Adipocyte (in vitro differentiated cells): ENCODE measurements at places on chromosomes 5 and 9.

DNA sequence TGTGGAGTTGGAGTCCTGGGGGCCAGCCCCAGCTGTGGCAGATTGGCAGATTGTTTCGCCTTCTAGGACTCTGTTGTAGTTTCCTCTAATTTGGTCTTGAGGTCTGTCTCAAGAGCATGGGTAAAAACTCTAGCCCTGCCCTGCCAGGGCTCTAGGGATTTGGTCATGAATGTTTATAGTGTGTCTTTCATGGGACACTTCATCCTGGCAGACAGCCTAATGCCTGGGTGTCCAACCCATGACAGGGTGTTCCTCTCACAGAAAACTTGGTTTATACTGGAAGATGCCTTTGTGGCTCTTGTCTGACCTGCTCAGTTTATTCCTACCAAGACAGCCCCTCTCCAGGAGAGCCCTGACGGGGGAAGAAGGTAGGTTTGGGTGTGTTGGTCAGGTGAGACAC, 45.5 kb downstream of the GALNT12 start:
- DNase-seq, result no peak

DNA sequence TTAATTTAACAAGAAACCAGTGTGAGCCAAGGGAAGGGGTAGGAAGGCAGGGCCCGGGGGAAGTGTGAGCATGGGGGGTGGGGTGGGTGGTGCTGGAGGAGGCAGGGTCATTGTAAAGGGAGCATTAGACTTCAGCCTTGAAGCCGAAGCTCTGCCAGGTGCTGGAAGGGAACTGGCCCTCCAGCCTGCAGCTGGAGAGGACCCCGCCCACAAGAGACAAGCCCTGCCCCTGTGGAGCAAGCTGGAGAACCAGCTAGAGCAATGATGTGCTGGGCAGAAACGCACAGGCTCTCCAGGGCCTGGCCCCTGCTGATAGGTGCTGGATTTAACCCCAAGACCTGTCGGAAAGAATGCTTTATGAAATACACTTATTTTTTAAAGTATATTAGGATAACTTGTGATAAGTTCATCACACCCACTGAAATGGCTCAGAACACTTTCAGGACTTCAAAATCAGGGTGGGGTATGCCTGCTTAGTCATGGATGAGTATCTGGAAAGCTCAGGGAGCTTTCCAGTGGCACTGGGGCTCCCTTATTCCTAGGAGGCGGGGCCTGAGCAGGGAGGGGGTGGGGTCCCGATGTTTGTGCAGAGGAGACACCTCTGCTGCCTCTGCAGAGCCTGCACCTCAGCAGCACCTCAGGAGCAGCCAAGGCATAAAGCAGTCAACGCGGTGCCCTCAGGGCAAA, 27.1 kb downstream of the UBE2QL1 start:
- DNase-seq, result no peak

DNA sequence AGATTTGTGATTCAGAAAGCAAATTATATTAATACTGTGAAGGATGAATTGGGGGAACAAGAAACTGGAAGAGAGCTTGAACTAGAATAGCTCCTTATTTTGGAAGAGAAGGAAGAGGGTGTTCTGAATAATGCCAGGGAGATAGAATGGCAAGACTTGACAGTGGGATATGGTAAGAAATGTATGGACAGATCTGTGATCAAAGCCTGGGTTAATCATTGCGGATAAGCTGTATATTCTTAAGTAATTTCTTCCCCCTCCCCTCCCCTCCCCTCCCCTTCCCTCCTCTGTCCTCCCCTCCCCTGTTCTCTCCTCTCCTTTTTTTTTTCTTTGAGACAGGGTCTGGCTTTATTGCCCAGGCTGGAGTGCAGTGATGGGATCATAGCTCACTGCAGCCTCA, 10.1 kb upstream of the IL6ST start:
- DNase-seq, result no peak

- DNase-seq, result no peak
Measured at GRCh38 chr9:136526625-136527066, 19.2 kb downstream of the NOTCH1 start.

DNA sequence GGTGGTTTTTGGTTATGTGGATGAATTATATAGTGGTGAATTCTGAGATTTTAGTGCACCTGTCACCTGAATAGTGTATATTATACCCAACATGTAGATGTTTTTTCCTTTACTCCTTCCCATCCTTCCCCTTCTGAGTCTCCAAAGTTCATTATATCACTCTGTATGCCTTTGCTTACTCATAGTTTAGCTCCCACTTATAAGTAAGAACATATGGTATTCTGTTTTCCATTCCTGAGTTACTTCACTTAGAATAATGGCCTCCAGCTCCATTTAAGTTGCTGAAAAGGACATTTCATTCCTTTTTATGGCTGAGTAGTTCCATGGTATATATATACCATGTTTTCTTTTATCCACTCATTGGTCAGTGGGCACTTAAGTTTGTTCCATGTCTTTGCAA, 161.6 kb upstream of the CD180 start:
- DNase-seq, result peak; percentile 58

GRCh38 chr5:107341376-107342084, 329.2 kb downstream of the EFNA5 start:
- no peak for DNase-seq
